ENCODE measurements at places on chromosomes 4 and X.

DNA sequence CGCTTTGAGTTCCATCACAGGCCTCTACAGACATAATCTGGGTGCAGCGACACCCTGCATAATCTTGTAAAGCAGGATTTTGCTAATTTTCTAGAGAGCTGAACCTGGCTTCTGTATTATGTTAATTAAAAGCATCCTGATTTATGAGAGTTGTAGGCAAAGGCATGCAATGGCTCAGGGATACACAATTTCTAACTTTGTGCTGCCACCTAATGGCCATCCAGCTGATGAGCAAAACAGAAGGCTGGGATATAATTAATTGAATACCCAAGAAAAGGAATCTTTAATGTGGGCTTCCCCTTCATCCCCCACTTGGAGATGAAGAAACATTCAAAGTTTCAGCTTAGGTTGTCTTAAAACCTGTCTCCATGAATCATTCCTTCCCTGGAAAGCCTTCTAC is 78.1 kb downstream of the BMP15 start:
- peak; percentile 1 for DNase-seq

DNA sequence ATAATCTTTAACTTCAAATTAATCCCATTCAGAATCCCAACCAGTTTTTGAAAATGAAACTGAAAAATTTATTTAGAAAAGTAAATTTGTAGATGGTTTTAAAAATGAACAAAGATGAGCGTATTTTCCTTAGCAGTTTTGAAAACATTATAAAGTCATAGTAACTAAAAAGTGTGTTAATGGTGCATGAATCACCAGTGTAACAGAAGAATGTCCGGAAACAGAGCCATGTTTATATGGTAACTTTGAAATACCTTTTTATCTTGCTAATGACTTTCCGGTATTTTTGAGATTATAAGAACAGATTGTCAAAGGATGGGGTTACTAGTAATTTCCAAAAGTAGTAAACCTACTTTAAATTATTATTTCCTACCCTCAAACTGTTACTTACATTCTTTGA is 145.9 kb downstream of the IRS4 start:
- DNase-seq, result no peak

GRCh38 chrX:120999413-120999812 is 13.9 kb upstream of the CT47A1 start:
- DNase-seq, result peak; percentile 1

DNA sequence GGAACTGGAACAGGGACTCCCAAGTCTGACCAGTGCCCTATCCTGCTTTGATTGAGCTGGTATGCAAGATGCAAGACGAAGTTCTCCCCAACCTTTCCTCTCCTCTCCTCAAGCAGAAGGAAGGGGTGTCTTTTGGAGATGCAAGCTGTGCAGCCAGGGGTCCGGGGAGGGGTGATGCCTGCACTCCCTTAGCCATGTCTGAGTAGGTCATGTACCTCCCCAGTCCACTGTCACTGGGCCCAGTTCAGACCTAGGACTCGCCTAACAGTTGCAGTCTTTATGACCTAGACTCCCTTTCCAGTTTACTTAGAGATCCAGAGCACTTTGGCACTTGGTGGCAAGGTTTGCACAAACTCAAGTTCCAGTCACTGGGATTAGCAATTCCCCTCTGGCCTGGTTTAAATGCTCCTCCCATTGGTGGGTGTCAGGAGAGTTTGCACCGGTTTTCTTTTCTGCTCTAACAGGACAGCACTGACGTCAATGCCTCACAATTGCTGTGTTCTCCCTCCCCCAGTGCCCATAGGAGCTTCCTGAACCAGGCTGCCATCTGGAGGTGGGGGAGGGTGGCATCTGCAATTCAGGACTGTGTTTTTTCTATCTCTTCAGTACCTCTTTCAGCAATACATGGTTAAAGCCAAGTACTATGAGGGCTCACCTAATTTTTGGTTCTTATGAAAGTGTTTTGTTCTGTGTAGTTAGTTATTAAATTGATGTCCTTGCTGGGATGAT is 782.2 kb downstream of the ARAP2 start:
- no peak for DNase-seq

DNA sequence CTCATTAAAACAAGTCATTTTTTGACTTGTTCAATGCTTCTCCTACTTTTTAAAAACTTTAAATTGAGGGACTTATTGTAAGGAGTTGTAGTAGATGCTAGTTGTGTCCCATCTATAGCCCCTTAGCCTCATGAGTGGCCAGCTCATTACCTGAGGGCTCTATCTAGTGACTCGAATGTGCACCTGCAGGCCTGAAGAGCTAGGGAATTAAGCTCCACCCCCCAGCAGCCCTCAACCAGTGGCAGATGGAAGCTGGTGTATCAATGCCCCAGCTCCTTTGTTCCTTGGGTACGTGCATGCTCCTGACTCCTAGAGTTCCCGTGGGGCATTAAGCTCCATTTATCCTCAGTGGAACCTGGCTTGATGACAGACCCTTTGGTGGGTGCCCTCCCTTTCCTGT is 146.7 kb upstream of the FAM9B start:
- DNase-seq, result no peak

DNA sequence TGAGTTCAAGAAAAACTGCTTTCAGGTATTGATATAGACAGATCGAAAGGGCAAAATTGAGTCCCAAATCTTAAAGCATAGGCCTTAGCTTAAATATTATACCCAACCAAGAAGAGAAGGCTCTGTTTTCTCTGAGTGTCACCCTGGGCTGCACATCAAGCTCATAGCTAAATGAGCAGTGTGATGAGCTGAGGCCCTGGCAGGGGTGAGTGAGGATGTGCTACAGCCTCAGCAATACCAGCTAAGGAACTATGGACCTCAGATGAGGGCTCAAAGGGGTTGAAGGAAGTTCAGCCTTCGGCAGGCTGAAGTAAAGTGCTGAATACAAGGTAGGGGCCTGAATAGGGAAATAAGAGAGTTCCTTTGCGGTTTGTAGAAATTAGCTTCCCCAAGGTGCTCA is 79.3 kb downstream of the FAM114A1 start:
- DNase-seq, result no peak

GRCh38 chr4:97370568-97370967 is 772.7 kb downstream of the STPG2 start:
- DNase-seq, result no peak

DNA sequence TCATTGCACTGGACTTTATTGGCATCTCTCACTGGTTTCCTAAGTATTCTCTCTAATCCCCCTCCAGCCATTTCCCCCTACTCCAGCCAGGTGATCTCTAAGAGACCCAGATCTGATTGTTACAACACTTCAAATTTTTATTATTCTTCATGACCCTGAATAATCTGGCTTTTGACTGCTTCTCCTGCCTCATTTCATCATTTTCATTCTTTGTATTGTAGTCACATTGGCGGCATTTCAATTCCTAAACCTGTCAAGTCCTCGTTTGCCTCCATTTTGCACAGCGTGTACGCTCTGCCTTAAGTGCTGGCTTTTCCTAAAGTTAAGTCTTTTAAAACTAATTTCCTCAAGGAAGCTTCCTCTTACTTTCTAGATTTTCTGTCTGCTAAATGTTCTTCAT is 31.6 kb downstream of the UBE2K start:
- no peak for DNase-seq

GRCh38 chr4:99301376-99302164 is 10.8 kb upstream of the ADH1A start:
- DNase-seq, result no peak

- DNase-seq, result no peak
Measured at GRCh38 chrX:155065035-155065734, 5.8 kb downstream of the CMC4 start.

- peak; percentile 11 for DNase-seq
Measured at GRCh38 chrX:35380808-35381700, 417.1 kb upstream of the MAGEB16 start.

DNA sequence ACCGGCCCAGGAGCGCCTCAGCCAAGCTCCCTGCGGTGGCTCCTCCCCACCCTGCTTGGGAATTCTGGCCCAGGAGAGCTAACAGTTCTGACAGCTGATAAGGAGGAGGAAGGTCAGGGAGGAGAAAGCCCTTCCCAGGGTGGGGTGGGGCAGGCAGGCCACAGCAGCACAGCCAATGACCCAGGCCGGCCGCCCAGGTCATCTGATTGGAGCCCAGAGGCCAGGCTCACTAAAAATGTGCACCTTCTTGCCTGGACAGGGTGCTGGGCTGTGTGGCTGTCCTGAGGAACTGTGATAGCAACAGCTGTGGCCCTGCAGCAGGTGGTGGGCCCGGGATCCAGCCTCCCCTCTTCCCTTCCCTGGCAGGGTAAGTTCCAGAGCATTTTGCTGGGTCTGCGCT is 17.2 kb upstream of the SH3TC1 start:
- no peak for DNase-seq

DNA sequence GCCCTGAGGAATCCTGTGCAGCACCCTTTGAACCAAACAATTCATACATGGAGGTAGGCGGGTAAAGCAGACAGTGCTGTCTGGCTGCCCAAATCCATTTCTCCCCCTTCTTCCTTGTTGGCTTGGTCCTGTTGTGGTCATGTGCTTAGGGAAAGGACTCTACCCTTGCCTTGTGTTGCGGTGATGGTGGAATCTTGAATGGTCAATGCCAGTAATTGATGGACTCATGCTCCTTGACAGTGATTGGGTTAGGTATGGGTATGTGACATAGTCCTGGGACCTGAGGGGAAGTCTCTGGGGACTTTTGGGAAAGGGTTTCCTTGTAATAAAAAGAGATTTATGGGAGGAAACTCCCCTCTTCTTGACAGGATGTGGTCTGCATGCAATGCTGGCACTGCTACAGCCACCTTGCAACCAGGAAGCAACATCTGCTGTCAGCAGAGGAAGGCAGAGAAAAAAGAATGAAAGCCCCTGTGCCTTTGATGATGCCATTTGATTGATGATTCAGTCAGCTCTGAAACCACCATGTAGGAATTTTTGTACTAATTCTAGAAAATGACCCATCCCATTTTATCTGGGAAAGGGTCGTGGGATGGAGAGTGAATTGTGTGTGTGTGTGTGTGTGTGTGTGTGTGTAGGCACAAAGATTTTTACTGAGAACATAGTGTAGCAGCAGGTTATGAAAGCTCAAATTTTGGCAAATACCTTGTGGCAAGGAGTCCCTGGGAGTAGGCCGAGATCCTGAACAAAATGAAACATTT is 30.0 kb upstream of the HUWE1 start:
- DNase-seq, result no peak

DNA sequence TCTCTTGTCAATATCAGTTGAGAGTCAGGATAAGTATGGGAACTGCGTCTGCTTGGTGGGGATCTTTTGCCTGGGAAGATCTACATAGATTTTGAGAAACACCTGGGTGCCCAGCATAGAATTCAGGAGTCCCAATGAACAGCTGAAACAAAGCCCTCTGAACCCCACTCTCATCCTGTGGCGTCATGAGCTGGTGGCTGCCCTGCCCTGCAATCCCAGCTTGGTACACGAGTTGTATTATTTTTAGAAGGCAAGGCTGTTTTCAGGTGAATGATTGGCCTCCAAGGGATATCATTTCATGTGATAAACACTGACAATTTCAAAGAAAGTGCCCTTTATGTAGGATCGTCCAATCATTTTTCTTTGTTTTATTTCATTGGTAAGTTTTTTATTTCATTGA is 60.8 kb downstream of the HCCS start:
- DNase-seq, result no peak

DNA sequence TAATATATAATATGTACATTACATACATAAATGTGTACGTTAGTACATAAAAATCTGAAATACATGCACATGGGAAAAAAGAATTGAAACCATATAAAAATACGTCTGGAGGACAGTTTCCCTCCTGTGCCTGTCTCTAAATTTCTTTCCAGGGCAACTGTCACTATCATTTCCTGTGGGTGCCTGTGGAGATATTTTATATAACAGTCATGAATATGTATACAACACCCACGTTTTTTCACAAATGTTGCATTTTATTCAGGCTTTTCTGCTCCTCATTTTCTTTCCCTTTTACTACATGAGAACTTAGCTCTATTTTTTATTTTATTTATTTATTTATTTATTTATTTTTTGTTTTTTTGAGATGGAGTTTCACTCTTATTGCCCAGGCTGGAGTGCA is 24.2 kb upstream of the GRPEL1 start:
- no peak for DNase-seq

GRCh38 chrX:43595931-43596330 is 60.2 kb upstream of the MAOA start:
- no peak for DNase-seq

DNA sequence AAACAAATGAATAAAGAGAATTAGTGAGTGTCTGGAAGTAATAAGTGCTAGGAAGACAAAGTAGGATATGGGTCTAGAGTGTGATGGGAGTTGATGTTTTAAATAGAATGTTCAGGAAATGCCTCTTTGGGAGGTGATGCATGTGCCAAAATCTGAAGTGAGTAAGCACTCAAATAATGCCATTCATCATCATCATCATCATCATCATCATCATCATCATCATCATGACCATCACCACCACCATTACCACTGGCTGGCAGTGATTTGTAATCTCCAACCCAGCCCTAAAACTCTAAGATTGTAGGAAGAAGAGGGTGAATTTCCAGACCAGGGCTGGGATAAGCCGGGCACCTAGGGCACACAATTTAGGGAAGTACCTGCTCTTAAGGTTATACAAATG is 9.7 kb upstream of the SOX3 start:
- no peak for DNase-seq

DNA sequence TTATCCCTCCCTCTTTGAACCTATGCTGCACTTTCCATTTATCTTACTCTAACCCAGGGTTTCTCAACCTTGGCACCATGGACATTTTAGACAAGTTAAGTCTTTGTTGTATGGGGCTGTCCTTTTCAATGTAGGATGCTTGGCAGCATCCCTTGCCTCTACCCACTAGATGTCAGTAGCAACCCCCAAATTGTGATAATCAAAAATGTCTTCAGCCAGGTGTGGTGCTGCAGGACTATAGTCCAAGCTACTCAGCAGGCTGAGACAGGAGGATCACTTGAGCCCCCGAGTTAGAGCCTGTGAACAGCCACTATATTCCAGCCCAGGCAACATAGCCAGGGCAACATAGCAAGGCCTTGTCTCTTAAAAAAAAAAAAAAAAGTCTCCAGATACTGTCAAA is 7.0 kb downstream of the LRCH2 start:
- DNase-seq, result no peak

DNA sequence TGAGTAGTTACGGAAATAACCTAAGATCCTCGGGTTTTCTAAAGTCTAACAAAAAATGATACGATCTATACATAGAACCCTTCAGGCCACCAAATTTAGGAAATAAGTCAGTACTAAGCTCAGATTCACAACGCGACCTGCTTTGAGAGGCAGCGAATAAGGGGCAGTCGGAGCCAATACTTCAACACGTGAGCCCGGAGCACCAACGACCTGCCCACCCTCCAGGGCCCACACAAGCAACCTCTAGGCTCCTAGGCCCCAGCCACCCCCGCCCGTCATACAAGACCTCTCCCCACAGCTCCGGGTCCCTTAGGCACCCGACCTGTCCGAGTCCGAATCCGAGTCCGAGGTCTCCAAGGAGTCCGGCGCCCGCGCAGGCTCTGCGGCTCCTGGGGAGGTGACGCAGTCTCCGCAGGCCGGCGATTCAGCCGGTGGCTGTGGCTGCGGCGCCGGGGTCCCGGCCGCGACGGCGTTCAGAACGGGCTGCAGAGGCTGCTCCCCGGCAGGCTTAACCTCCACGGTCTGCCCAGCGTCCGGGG is 580 bp downstream of the NAF1 start:
- DNase-seq, result peak; percentile 63

DNA sequence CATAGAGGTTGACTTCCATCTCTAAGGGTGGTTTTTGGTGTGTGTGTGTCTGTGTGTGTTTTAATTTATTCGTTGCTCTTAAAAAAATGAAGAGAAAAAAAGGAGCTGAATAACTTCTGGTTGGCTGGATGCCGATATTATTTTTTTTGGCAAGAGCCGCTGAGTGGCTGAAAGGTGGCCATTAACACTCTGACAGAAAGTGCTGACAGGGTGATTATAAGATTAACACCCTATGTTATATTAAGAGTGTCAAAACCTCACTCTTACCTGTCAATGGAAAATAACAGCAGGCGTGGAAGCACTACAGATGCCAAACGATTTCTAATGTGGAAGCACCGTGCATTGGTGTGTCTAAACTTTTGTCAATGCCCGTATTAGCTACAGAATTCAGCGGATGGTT is 622.5 kb downstream of the ANKRD50 start:
- no peak for DNase-seq

All from GM20000 (cell line).